ENCODE measurements at places on chromosomes 11 and 22. TPM values are rescaled to one million over a fixed set of nuclear protein-coding genes. Genes with fewer than 3 reads are reported as not detected.

The IL17REL gene
- not detected for total RNA-seq

GRCh38 chr11:117878314-117878938, 2.0 kb upstream of the FXYD6 start:
- no peak for DNase-seq

The CNGA4 gene
- not detected for total RNA-seq

DNA sequence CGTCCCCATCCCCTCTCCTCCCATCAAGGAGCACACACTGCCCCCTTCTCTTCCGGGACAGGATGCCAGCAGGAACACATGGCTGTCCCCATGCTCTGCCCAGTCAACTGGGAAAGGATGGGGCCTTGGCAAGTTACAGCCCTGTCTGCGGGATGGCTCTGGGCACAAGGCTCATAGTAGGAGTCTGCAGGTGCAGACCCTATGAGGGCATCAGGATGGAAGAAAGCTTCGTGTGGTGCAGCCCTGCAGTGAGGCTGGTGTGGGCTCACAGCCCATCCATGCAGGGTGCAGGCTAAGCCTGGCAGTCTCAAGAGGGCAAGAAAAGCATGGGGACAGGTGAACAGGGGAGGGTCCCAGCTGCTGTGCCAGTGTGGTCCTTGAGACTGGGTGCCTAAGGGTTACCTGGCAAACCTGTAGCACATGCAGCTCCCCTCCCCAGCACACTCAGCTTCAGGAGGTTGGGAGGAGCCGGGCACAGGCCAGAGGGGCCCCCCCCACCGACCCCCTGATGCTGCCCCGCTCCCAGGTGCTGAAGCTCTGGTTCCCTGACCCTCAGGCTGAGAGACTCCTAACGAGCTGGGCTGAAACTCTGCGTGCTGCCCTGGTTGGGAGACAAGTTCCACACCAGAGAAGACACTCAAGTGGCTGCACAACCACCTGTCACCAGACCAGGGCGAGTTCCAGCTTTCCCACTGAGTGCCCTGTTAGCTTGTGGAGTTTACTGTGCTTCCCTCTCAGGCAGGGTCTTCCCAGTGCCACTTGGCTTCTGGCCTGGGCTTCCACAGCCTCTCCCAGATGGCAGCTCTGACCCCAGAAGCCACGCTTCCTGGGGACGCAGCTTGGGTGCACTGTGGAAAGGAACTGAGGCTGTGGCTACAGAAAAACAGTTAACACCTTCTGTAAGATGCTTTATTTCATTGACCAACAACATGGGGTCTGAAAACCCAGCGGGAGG, 3.3 kb upstream of the SCARF2 start:
- DNase-seq: no peak

The MS4A2 gene
- not detected for total RNA-seq

DNA sequence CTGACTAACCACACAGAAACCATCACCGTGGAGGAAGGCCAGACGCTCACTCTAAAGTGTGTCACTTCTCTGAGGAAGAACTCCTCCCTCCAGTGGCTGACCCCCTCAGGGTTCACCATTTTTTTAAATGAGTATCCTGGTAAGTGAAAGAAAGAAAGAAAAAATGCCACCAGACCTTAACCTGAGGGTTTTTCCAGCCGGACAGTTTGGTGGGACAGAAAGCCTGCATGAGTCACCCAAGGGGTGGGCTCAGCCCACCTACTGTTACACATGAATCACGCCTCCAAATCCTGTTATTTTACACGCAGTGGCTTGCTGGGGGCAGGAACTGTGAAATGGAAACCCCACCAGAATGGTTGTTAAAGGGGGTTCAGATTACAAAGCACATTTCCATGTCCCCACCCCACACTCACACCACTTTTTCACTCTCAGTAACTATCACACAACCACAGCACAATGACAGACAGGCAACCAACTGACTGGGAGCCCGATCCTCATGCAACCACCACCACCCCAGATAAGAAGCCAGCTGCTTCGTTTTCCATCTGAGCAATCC, 11.9 kb downstream of the CRTAM start:
- DNase-seq: peak; percentile 94

- no peak for DNase-seq
These were observed 7.3 kb upstream of the SYT7 start for GRCh38 chr11:61587951-61588727.

The DESI1 gene
- 71.2 TPM for total RNA-seq

DNA sequence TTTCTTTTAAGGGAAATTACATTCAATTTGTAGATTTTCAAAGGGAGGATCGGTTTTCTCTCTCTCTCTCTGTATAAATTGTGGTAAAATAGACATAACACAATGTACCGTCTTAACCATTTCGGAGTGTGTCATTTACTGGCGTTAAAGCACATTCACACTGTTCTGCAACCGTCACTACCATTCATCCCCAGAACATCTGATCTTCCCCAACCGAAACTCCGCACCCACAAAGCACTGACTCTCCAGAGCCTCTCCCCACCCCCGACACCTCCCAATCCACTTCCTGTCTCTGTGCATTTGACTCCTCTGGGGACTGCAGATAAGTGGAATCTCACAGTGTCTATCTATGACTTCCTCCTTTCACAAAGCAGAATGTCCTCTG, 15.9 kb upstream of the GRAMD4 start:
- no peak for DNase-seq

GRCh38 chr22:48492366-48493320, 1335.0 kb downstream of the BRD1 start:
- DNase-seq: peak; percentile 54

DNA sequence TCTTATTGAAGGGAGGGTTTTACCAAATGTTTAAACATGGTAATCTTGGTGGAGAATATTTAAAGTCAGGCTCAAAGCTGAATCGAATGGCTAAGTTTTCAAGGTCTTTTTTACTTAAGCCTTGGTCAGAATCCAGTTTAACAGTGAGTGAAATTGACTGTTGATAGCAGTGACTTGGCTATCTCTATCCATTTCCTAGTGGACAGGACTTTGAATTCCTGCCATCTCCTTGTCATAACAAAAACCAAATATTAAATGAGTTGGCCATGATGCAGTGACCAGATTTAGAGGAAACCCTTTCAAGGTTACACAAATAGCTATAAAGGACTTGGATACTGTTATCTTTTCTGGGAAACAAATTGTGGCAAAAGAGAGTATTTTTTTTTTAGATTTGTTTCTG, 92.0 kb downstream of the JRKL start:
- DNase-seq: no peak

DNA sequence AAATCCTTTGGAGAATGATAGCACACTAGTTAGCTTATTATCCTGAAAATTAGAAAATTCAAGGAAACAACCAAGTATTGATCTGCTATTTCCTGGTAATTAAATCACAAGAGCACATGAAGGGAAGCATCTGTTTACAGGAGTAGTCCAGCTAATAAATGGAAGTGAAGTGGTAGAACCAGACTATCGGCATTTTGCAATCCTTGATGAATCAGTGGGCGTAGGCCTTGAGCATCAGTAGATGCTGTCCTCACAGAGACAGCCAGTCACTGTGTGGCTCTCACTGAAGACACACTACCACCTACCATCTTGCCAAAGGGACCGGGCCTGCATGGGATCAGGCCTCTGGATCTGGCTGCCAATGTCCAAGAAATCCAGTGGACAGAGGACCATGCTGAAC, 69.8 kb downstream of the FBLN1 start:
- no peak for DNase-seq

- peak; percentile 31 for DNase-seq
These were observed 74.9 kb upstream of the RAG2 start for GRCh38 chr11:36672815-36673450.

The YAP1 gene
- 86.4 TPM for total RNA-seq

The VSIG10L2 gene
- total RNA-seq: not detected

DNA sequence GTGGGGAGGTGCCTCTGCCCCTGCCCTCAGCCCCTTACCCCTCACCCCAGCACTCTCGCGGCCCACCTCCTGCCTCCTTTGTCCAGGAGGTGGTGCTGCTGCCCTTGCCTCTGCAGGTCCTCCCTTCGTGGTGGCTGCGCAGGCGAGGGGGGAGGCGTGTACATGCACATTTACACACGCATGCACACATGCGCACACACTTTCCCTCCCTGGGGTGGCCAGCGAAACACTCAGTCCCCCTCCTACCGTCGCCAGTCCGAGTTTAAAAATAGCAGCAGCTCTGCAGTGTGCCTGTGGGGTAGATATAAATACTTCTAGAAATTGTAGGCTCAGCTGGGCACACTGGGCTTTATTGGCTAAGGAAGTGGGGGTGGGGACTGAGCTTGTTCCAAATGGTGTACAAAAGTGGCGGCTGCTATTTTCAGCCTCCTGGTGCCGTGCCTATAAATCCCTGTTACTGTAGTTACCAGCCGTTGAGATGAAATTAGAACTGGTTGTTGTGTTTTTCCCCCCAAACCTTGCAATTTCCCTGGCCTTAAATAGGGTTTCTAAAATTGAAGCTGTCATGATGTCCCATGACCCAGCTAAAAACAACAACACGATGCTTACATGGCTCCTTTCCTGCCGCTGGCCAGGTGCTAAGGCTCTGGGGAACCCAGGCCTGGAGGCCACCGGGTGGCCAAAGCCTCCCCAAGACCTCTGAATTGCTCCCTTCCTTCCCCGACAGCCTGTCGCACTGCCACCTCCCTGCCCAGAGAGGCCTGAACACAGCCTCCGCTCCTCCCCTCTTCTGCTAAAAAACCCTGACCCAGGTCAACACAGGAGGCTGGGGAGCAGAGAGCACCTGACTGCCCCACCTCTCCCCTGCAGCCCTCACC, 12.4 kb downstream of the PICK1 start:
- DNase-seq: no peak

The ARHGEF17 gene
- 8.2 TPM for total RNA-seq

GRCh38 chr11:133669371-133670053, 137.2 kb upstream of the OPCML start:
- DNase-seq: no peak

The JAML gene
- not detected for total RNA-seq

- DNase-seq: peak; percentile 70
These were observed 12.5 kb downstream of the USH1C start for GRCh38 chr11:17531636-17532113.

The OR52E8 gene
- total RNA-seq: not detected

DNA sequence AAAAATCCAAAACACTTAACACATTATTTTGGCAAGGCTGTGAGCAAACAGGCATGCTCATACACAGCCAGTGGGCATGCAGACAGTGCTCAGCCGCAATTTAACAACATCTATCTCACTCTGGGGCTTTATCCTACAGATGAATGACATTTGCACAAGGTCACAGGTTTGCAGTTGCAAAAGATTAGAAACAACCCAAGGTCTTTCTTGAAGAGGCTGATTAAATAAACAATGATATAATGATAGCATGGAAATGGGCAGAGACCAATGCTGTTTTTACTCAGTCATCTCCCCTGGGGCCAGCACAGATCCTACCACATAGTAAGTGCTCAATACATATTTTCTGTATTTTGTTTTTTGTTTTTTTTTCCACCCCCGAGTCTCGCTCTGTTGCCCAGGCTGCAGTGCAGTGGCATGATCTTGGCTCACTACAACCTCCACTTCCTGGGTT, 9.4 kb downstream of the A4GALT start:
- DNase-seq: no peak

DNA sequence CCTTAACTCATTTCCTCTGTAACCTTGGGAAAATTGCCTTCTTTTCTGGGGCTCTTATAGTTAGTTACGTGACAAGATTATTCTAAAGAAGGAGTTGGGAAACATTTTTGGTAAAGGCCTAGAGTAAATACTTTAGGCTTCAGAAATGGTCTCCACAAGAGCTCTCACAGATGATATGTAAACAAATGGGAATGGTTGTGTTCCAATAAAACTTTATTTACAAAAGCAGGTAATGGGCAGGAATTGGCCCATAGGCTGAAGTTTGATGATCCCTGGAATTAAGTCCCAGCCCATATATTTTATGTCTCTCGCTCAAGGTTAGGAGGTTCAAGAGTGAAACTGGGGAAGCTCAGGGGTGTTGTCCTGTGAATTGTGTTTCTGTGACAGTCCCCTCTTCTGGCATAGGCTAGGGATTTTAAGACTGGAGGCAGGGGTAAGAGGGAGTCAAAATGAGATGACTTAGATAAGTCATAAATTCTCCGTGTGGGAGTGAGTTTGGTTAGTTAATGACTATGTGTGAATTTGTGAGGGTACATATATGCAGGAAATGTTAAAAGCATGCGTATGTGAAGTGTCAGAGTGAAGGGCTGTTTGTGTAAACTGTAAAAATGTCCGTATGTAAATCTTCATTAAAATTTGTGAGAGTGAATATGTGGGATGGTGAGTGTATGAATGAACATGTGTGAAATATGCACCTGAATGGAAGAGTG, 7.4 kb upstream of the OR52B4 start:
- no peak for DNase-seq

The MLC1 gene
- 0.10 TPM for total RNA-seq

DNA sequence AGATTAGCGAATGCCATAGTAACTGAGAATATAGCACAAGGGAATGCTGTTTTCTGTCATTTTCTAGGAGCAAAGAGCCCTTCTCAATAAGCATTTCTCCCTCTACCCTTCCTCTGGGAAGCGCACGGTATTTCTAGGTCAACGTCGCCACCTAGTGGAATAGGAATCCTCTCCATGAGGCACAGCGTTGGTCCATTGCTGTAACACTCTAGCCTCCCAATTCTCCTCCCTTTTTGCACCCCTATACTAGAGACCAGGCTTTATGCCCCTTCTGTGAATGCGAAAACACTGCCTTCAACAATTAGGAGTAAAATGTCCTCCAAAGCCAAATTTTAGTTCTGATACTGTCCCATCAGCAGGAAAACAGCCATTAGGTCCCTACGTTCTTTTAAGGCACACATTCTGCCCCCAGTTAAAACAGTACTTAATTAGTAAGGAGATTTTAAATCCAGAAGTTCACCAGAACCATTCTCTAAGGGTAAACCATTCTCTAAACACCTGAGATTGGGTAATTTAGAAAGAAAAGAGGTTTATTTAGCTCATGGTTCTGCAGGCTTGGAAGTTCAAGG, 12.8 kb upstream of the HYLS1 start:
- peak; percentile 34 for DNase-seq

DNA sequence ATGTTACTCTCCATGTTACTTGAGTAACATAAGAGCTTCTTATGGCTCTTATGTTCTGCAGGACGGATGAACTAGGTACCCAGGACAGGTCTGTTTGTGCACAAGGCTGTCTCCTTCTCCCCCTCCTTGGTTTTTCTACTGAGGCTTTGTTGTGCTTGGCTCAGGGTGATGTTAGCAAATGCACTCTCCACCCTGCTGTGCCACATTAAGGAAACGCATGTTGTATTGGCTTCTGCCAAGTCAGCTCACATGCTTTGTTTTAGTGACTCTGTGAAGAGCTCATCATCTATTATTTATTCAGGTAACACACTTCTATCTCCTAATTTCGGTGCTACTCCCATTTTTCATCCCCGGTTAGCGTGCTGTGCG, 108.3 kb downstream of the PTPRJ start:
- DNase-seq: no peak

The ME3 gene
- total RNA-seq: not detected

The PAMR1 gene
- not detected for total RNA-seq
